Left renal cortex interstitium (tissue), 4 donors: ENCODE measurements at places on chromosomes 5 and 9. TPM values are rescaled to one million over a fixed set of nuclear protein-coding genes. Genes with fewer than 3 reads are reported as not detected.

The PCDHA11 gene
- 0.54 TPM for polyA plus RNA-seq

DNA sequence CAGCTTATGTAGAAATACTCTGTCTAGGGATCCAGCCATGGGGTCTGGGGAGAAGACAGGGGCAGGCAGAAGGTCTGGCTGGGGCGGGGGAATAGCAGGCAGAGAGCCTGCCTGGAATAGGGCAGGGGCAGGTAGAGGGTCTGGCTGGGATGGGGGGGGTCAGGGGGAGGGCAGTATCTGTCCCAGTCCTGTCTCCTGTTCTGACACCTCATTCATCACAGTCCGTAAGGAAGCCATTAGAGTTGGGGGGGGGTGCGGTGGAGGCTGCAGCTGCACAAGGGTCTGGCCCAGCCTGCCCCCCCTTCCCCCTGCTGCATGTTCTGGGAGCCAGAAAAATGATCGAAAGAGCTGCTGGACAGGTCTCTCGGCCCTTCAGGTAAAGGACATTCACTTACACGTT lies 32.6 kb downstream of the CNTFR start:
- no peak for DNase-seq

- no peak for DNase-seq
Observed at GRCh38 chr5:657570-657969, 35.6 kb downstream of the TPPP start.

DNA sequence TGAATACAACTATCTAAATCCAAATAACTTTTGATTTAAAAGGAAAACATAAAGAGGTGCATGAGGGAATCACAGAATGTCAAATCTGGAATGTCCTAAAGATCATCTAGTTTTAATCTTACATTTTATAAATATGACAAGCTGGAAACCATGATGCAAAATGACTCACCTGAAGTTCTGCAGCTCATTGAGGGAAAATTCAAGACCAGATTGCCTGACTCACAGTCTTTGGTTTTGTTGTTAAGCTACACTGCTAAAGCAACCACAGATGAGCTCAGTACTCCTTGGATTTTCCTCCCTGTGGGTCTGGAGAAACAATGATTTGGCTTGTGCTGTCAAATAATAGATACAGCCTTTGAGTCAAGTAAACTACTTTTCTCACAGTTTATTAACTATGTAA lies 19.1 kb upstream of the EDIL3 start:
- no peak for DNase-seq

The SPINK1 gene
- 21.7 TPM for polyA plus RNA-seq

GRCh38 chr5:164518741-164519080 lies 1013.3 kb downstream of the MAT2B start:
- DNase-seq = no peak

DNA sequence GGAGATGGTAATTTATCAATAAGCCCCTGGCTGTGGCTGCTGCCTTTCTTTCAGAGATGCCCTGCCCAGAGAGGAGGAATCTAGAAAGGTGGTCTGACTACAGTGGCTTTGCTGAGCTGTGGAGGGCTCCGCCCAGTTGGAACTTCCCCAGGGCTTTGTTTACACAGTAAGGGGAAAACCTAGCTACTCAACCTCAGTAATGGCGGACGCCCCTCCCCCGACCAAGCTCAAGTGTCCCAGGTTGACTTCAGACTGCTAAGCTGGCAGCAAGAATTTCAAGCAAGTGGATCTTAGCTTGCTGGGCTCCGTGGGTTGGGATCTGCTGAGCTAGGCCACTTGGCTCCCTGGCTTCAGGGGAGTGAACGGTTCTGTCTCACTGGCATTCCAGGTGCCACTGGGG lies 865.4 kb upstream of the ACO1 start:
- DNase-seq = no peak

DNA sequence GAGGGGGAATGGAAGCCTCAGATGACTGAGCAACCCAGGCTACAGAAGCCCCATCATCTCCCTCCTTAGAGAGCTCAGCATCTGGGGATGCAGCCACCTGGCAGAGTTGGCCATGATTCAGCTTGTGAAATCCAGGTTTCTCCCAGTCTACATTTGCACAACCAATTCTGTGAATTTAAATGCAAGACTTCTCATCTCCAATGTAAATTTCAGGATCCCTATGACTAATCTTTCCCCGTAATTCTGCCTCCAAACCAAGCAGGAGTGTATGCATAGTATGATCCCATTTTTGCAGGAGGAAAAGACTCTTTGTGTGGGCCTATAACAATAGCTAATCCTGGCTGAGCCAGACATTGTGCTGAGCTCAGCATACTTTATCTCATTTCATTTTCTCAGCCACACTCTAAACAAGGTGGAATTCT lies 59.6 kb upstream of the IL17B start:
- DNase-seq = no peak

The FABP6 gene
- not detected for polyA plus RNA-seq

The MEF2C gene
- 43.3 TPM for polyA plus RNA-seq

DNA sequence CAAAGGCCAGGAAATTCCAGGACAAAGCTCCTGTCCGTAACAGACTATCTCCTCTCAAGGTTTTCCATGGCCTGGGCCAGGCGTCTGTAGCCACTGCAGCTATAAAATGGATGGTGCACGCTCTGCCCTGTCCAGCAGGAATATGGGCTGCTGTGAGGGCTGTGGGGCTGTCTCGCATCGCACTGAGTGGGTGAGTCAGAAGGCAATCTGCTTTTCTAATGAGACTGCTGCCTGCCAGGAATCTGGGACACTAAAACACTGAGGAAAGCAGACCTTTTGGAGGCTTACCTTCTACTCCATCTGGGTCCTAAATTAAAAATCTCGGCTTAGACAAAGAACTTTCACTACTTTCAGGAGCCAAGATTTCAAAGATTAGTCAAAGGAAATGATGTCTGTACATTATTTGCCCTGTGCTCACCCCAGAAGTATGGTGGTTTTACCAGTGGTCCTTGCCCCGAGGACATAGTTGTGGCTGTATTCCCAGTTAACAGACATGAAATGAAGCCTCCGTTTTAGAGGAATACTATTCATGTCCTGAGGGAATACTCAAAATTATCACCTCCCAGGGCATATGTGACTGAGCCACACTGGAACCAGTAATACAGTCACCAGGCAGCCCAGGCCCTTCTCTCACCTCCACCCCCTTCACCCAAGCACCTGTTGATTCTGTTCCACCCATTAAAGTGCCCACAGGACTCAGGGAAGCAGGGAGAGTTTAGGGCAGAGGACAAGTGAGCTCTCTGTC lies 56.4 kb downstream of the PFDN1 start:
- DNase-seq = no peak

GRCh38 chr9:1049641-1050040 lies 516 bp upstream of the DMRT2 start:
- DNase-seq = no peak

The TRIP13 gene
- 14.2 TPM for polyA plus RNA-seq

The POLK gene
- polyA plus RNA-seq = 30.7 TPM

GRCh38 chr5:58968350-58968749 lies 385.5 kb downstream of the RAB3C start:
- no peak for DNase-seq

DNA sequence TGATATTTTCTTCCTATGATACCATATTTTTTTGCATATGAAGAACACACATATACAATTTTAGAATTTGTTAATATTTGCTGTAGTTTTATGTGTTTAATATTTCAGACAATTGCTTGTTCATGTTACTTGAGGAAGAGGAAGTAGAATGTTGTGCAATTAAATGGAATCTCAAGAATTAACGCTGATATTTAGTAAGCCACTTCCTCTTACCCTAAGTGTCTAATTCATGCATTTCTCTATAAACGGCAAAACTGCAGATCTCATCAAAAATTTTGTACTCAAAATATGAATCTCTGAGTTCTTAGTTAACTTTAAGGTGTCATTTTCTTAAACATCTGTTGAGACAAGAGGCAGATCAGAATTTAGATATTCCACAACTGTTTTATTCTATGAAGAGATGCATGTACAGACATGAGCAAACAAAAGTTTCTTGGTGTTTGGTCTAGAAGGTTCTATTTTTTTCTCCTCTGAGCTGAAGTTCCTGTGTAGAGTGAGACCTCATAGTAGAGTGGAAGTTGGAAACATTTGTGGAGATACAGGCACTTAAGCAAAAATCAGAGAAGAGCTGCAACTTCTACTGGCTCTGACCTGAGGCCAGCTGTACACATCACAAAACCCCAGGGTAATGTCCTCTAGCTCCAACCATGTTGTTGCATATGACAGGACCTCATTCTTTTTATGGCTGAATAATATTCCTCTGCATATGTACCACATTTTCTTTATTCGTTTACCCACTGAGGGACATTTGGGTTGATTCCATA lies 16.6 kb upstream of the TGFBI start:
- no peak for DNase-seq

The SMIM33 gene
- not detected for polyA plus RNA-seq

The HIGD2A gene
- polyA plus RNA-seq = 151 TPM

DNA sequence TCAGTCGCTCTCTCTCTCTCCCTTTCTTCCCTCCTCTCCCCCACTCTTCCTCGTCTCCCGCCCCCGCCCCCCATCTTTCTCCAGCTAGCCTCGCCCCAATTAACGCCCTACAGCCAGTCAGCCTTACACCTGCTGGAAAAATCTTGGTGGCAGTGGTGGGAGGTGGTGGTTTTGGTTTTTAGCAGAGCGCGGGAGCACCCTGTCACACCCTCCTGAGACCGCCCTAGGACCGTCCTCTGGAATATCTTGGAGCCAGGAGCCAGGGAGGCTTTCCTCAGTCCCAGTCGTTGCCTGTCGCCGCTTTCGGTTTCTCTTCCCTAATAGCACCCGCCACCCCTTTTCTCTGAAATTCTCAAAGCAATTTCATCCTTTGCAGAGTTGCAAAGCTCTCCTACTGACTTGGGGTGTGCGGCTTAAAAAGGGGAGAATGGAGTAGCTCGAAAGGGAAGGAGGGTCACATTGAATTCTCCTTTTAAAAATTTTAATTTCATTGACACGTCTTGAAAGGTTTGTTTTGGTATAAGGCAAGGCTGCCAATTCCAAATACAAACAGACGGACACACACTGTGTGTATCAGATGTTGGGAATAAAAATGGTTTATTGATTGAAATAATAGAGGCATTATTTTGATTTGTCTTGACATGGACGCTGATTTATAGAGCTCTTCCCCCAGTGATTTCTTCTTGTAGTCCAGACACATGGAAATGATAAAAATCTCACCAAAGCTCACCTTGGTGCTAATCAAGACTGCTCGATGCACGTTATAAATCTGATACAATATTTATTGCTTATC lies 301.3 kb downstream of the PARP8 start:
- no peak for DNase-seq

The DMRTA1 gene
- 1.2 TPM for polyA plus RNA-seq

DNA sequence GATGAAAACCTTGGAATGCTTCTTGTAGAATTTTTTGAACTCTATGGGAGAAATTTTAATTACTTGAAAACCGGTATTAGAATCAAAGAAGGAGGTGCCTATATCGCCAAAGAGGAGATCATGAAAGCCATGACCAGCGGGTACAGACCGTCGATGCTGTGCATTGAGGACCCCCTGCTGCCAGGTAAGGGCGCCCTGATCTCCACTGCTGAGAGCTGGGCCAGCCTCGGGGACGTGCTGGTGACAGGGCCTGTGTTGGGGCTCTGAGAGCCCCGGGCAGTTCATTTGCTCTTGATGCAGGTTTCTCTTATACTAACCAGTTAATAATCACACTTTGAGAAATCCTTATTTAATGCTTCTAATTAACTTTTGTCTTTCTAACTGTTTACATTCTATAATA lies 33.0 kb downstream of the TENT4A start:
- no peak for DNase-seq

The DBH gene
- 0.51 TPM for polyA plus RNA-seq

The C5orf58 gene
- not detected for polyA plus RNA-seq

- no peak for DNase-seq
Observed at GRCh38 chr5:6405591-6405990, 27.2 kb upstream of the MED10 start.

DNA sequence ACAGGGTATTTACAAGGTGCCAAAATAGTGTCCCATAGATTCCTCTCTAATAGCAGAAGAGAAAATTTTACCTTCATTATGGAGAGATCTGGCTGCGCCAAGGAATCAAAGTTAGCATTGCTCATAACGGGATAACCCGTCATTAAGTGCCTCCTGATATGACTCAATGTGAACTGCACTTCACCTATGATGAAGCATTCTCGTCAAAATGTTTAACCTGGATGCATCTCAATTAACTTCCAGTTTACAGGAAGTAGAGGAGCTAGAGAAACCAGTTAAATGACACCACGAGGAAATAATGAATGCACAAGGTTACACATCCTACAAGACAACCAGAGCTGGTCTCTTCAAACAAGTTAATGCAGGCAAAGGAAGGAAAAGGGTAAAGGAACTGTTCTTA lies 17.2 kb downstream of the FBXW11 start:
- DNase-seq = no peak

DNA sequence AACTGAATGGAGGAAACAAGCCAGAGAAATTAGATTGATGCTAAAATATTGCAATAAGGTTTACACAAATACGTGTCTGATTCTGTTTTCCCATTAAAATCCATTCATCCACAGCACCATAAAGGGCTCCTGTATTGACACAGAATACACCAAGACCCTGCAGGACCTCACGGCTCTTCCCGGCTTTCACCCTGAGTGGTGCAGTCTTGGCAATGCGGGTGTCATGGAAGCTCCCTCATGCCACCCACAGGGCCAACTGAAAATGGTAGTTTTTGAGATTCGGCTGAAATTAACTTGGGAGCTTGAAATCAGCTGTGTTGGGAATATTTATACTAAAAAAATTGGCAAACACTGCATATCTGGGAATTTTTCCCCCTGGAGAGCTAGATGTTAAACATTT lies 17.3 kb upstream of the EXOC3 start:
- no peak for DNase-seq

DNA sequence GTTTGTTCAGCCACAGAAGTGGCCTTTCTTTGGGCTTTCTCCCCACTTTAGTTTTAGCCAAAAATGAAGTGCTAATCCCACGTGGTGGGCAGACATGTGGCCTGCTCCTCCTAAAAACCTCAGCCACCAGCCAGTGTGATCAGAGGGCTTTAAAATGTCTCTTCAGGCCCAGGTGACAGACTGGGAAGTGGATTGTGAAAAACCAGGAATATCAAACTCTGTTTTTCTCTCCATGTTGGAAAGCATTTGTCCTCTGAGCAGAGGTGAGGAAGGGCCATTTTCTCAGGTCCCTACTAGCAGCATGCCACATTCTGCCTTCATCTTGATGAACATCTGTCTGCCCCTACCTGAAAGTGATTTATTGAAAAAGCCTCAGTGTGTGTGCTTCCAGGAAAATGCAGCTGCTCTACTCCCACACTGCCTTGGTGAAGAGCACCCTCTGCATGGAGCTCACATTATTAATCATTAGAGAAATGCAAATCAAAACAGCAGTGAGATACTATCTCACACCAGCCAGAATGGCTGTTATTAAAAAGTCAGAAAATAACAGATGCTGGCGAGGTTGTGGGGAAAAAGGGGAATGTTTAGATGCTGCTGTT lies 181.2 kb upstream of the DMAC1 start:
- no peak for DNase-seq

GRCh38 chr9:5786370-5787127 lies 46.4 kb downstream of the ERMP1 start:
- no peak for DNase-seq

- no peak for DNase-seq
Observed at GRCh38 chr5:141872496-141873356, 5.5 kb downstream of the PCDH1 start.

- no peak for DNase-seq
Observed at GRCh38 chr5:54904425-54904824, 81.0 kb downstream of the ESM1 start.
